ENCODE measurements at places on chromosomes 16 and 17. TPM values are rescaled to one million over a fixed set of nuclear protein-coding genes. Genes with fewer than 3 reads are reported as not detected.

DNA sequence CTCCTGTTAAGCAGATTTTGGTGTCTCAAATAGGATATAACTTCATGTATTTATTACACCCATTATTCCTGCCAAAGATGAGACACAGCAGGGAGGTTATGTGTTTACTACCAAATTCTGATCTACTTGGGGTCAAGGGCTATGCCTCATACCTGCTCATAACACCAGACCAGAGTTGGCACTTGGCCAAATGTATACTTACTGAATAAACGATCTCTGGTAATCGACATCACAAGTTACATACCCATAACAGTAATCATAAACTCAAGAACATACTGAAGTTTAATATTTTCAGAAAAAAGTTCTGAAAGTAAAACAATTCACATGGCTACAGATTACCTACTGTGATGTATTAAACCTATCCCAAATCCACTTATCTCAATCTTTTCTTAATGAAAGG lies 2.9 kb downstream of the TMEM170A start:
- no peak for DNase-seq

GRCh38 chr17:76909971-76910760 lies 42.0 kb downstream of the MGAT5B start:
- peak; percentile 48 for DNase-seq

GRCh38 chr16:46991729-46992704 lies 18.5 kb upstream of the DNAJA2 start:
- no peak for DNase-seq

- no peak for DNase-seq
Observed at GRCh38 chr16:21652453-21652852, at the start of gene IGSF6. TSS of gene IGSF6 (minus strand) at chr16:21652608. CDS start at chr16:21652598, 10 bp downstream.

- no peak for DNase-seq
Observed at GRCh38 chr17:74856112-74856511, 3.6 kb downstream of the GRIN2C start.

The ZFP3 gene
- total RNA-seq: 2.2 TPM

The TMEM132E gene
- total RNA-seq: under 0.01 TPM

The PPM1E gene
- total RNA-seq: under 0.01 TPM

DNA sequence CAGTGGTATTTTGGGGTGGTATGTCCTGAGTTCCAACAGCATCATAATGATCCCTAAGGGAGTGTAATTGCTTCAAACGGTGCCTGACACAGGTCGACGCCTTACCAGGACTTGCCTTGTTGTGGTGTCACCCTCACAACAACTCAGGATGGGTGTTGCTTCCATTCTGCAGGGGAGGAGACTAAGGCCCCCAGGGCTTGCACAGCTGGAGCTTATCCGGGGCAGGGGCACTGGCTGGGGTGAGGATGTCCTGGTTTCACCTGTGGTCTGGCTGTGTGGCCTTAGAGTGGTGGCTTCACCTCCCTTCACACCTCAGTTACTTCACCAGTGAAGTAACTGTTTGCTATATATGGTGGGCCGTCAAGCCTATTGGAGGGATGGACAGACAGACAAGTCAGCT lies 23.3 kb downstream of the LLGL2 start:
- no peak for DNase-seq

The ZNF287 gene
- total RNA-seq: 5.2 TPM

- no peak for DNase-seq
Observed at GRCh38 chr16:54493594-54493993, 207.0 kb upstream of the IRX3 start.

DNA sequence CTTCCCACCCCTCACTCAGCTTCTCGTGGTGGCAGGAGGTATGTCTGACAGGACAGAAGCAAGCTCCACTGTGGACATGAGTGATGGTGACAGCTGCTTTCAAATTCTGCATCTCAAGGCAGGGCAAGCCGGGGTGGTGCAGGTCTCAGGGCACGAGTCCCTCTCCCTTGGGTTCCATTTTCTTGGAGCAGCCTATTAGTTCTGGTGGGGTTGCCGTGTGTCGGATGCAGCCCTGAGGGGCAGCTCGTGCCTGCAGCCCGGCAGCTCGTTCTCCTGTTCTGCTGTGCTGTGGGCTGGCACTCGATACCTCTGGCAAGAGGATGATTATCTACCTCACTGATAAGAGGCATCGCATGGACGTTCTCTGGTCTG lies 16.5 kb upstream of the CLEC18C start:
- no peak for DNase-seq

The COG7 gene
- total RNA-seq: 23.5 TPM

The ZNF469 gene
- total RNA-seq: 9.7 TPM

The PERCC1 gene
- not detected for total RNA-seq

- DNase-seq: no peak
Observed at GRCh38 chr17:54971901-54972300, 3.3 kb downstream of the STXBP4 start.

The SMIM36 gene
- total RNA-seq: not detected

The ALDH3A1 gene
- not detected for total RNA-seq

The ADAD2 gene
- total RNA-seq: not detected

GRCh38 chr17:37450112-37450511 lies 39.6 kb upstream of the DUSP14 start:
- no peak for DNase-seq

DNA sequence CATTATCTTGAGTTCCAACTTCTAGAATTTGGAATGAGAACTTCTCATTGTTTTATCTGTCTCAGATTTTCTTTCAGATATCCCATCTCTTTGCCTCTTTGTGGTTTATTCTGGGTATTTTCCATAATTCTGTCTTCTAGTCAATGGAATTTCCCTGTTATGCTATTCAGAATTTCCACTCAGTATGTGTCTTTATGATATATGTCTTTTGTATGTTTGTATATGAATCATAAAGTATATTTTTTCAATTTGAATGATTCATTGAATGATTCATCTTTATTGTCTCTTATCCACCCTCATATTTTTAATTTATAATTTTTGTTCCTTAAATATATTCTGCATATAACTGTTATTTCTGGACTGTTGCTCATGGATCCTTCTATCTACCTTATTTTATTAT lies 729.7 kb upstream of the GOT2 start:
- DNase-seq: no peak

GRCh38 chr17:44200478-44201155 lies 933 bp upstream of the ATXN7L3 start:
- no peak for DNase-seq

GRCh38 chr17:77598241-77598620 lies 360.3 kb upstream of the TNRC6C start:
- DNase-seq: no peak

DNA sequence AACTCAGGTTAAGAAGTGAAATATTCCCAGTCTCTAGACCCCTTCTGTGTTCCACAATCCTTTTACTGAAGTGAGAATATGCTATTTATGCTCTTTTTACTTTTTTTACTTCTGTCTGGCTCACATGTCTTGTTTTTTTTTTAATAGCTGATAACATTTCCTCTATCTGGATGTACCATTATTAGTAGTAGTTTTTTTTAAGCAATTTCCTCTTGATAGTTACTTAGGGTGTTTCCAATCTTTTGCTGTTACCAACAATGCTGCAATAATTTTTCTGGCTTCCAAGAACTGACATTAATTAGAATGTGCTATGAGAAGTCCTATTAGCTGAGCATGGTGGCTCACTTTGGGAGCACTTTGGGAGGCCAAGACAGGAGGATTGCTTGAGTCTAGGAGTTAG lies 32.0 kb downstream of the KSR1 start:
- DNase-seq: no peak

DNA sequence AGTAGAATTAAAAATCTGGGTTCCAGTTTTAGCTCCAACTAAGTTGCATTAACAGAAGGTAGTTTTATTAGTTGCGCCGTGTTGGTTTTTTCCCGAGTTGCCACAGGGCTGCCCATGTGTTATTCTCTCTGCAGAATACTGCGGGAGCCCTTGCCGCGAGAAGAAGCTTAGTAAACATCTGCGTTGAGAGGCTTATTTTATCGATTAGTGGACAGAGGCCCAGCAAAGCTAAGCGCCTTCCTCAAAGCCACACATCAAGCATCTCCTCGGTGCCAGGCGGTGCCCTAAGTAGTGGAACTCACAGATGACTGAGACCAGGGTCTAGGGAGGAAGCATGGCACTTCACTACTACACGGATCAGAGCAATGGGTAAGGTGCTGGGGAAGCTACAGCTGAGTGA lies 212.3 kb upstream of the IRX5 start:
- DNase-seq: no peak

The COPRS gene
- total RNA-seq: 64.3 TPM

GRCh38 chr17:44820631-44821212 lies 9.4 kb downstream of the GJC1 start:
- peak; percentile 89 for DNase-seq

- DNase-seq: peak; percentile 42
Observed at GRCh38 chr16:48365025-48365600, 20.1 kb downstream of the SIAH1 start.

GRCh38 chr16:17313793-17314547 lies 156.8 kb downstream of the XYLT1 start:
- DNase-seq: no peak

The SULT1A2 gene
- not detected for total RNA-seq

DNA sequence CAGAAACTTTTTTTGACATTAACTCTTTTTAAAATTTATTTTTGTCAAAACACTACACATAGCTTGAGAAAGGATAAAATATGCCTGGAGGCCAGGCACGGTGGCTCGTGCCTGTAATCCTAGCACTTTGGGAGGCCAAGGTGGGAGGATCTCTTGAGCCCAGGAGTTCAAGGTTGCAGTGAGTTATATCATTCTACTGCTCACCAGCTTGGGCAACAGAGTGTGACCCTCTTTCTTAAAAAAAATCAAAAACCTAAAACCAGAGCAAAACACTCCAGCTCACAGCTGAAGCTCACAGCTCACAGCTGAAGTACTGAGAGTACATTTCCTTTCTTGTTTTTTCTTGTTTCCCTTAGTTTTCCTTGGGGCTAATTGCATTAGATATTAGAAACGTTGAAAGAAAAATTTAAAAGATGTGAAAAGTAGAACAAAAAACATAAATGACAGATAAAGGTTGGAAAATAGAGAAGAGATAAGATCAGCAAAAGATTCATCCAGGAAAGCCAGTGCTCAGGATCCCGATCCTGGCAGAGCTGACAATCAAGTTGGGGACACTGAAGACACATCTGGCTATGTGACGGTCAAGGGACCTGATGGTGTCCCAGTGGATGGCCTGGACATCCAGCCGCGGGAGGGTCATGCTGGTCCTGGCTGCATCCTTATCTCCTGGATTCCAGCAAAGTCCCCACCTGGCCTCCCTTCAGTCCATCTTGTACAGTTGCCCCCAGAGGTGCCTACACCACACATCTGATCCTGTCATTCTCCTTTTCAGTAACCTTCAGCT lies 9.8 kb downstream of the CHST6 start:
- DNase-seq: no peak

The HS3ST3B1 gene
- 7.4 TPM for total RNA-seq

DNA sequence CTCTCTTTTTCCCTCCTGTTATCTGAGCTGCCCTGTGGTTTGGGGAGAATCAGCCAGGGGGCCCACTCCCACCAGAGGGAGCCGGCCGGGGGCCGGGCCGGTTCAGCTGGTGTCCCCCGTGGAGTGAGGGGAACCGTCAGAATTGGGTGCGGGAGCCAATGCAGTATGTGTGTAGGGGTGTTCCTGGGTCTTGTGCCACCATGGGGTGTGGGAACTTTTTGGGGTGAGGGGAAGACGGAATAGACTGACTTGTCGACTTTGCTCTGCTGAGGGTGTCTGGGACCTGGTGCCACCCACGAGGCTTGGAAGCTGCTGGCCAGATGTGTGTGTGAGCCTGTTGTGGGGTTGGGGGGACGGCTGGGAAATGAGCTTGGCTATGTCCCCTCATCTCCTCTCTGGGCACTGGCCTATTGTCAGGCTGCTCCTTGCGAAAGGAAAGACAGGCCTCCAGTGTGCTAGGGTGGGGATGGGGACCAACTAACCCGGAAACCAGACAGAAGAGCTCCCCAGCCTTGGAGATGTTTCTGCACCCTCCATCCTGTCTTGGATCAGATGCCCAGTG lies 9.9 kb downstream of the RARA start:
- no peak for DNase-seq

The FADS6 gene
- not detected for total RNA-seq

The FZD2 gene
- total RNA-seq: 35.4 TPM

The KRTAP4-5 gene
- total RNA-seq: not detected

DNA sequence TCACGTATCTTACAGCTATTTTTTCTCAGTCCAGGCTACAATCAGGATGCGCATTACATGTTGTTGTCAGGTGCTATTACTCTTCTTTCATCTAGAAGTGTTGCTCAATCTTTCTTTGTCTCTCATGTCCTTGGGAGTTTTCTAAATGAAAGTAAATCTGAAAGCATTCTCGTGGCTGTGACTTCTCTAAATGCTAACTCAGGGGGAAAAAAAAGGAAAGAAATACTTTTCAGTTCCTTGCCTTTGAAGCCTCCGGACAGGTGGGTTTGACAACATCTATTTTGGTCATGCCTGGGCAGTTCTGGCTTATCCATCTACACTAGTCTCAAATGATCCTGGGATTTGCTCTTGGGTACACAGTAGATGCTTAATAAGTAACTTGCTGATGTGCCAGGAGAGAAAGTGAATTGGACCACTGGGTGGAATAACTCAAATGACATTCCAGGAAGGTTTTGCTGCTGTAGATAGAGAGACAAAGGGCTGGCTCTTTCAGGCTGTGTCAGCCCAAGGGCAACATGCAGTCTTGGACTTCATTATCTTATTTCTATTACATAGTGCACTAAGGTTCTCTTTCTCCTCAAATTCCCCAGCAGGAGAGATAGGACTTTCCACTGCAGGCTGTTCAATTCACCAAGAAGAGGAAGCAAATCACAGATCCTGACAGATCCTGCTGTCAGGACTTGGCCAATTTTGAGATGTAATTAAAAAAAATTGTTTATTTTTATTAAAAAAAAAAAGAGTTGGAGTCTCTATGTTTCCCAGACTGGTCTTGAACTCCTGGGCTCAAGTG lies 63.6 kb upstream of the NFAT5 start:
- peak; percentile 28 for DNase-seq

GRCh38 chr17:57114085-57114673 lies 29.1 kb downstream of the AKAP1 start:
- no peak for DNase-seq

DNA sequence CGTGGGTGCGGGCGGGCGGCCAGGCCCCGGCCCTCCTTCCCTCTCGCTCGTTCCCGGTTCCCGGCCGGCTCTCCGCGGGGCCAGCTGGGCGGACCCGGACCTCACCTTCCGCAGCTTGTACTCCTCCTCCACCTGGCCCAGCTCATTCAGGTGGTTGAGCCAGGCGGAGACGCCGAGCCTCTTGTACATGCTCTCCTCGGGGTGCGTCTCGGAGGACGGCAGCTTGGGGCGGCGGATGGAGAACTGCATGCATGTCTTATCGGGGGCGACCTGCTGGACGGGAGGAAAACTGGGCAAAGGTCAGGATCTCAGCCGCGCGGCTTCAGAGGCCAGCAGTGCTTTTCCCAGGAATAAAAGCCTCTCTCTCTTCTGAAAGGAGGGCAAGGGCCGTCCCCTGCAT lies 85.4 kb downstream of the TBC1D16 start:
- no peak for DNase-seq
